ENCODE measurements at places on chromosomes 7 and 10. TPM values are rescaled to one million over a fixed set of nuclear protein-coding genes. Genes with fewer than 3 reads are reported as not detected.

TBX20 gene
- 1.2 TPM for total RNA-seq

DNA2 gene
- total RNA-seq = 7.4 TPM

FAM25C gene
- not detected for total RNA-seq

OR2A12 gene
- total RNA-seq = not detected

CALHM1 gene
- not detected for total RNA-seq

LOXL4 gene
- total RNA-seq = 1.4 TPM

NRG3 gene
- not detected for total RNA-seq

SAP25 gene
- total RNA-seq = 0.39 TPM

MYL10 gene
- not detected for total RNA-seq

LIPK gene
- not detected for total RNA-seq

UCN3 gene
- not detected for total RNA-seq

GIMAP4 gene
- total RNA-seq = not detected

ZNF212 gene
- 10.7 TPM for total RNA-seq

PTPN20 gene
- total RNA-seq = 4.7 TPM

SVOPL gene
- total RNA-seq = not detected

MYO1G gene
- 0.26 TPM for total RNA-seq

ASB15 gene
- not detected for total RNA-seq

SFTPA1 gene
- not detected for total RNA-seq

FEZF1 gene
- not detected for total RNA-seq

NCF1 gene
- total RNA-seq = 0.29 TPM

STAG3 gene
- not detected for total RNA-seq

Data from A549 treated with GW870086 at 1 μM for 4 hours (cell line).